ENCODE measurements at places on chromosomes 4 and X. TPM values are rescaled to one million over a fixed set of nuclear protein-coding genes. Genes with fewer than 3 reads are reported as not detected.

The PNMA6A gene
- polyA plus RNA-seq, result 0.15 TPM

GRCh38 chr4:97639961-97640360 lies 503.3 kb downstream of the STPG2 start:
- H3K36me3 ChIP-seq, result no peaks in the 10 kb centered on the region
- H3K4me3 ChIP-seq, result no peak overlapping the region
- no peak overlapping the region for H3K27ac ChIP-seq
- no peak for DNase-seq
- H3K4me1 ChIP-seq, result no peaks in the 10 kb centered on the region

DNA sequence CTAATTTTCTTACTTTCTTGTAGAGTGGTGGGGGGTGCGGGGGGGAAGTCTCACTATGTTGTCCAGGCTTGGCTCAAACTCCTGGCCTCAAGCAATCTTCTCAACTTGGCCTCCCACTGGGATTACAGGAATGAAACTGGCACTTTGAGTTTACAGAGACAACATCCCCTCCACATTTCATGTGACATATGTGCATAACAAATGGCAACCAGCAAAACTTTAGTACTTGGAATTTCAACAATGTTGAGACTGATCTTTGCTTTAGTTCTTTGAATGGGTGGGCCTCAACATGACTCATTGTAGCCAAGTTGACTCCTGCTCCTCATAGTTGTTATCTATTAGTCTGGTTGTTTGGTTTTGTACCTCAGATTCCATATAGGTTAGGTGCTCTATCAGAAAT lies 11.4 kb upstream of the FMR1 start:
- H3K4me3 ChIP-seq, result no peak overlapping the region
- H3K36me3 ChIP-seq, result no peaks in the 10 kb centered on the region
- H3K27ac ChIP-seq, result no peak overlapping the region
- H3K4me1 ChIP-seq, result no peaks in the 10 kb centered on the region

- no peaks in the 10 kb centered on the region for H3K36me3 ChIP-seq
- no peaks in the 10 kb centered on the region for H3K4me1 ChIP-seq
- no peak overlapping the region for H3K4me3 ChIP-seq
- no peak for DNase-seq
Observed at GRCh38 chr4:148845609-148846008, 403.4 kb upstream of the NR3C2 start.

The GLRA3 gene
- not detected for polyA plus RNA-seq

- no peak overlapping the region for H3K4me3 ChIP-seq
- no peak overlapping the region for H3K27ac ChIP-seq
- no peak for DNase-seq
Observed at GRCh38 chr4:35164063-35164462, 1080.3 kb downstream of the ARAP2 start.

DNA sequence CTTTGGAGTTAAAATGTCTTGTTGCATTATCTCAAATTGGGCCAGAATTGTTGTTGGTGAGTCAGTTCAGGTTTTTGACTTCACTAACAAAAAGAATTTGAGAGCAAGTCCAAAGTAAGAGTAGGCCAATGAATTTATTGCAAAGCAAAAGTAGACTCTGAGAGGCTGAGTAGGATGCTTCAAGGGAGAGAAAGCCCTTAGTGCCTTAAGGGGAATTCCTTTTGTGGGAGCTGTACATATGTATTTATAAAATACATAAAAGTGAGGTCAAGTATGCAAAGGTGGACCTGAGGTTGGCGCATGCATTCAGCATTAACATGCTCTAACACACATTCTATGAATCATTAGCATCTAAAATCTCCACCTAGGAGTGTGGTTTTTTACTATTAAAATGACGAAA lies 565.4 kb downstream of the GRXCR1 start:
- no peaks in the 10 kb centered on the region for H3K4me1 ChIP-seq

The EFHC2 gene
- not detected for polyA plus RNA-seq

The TMEM255A gene
- 1.2 TPM for polyA plus RNA-seq

GRCh38 chrX:40323977-40324376 lies 226.2 kb upstream of the BCOR start:
- no peaks in the 10 kb centered on the region for H3K4me1 ChIP-seq
- no peaks in the 10 kb centered on the region for H3K36me3 ChIP-seq
- no peaks in the 10 kb centered on the region for H3K27me3 ChIP-seq
- no peak overlapping the region for H3K4me3 ChIP-seq

DNA sequence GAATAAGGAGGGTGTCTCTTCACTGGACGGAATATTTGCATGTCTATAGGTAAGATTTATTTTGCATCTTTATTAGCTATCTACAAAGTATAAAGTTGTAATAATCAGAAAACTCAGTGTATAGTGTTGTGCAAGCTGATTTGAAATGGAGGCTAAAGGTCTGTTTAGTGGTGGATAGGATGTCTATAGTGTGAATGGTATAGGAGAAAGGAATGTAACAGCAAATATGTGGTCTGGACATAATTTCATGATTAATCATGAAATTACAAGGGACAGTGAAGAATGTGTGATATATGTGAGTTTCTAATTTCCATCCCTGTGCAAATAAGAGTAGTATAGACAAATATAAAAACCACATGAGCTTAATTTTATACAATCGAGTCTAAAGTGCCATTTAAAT lies 79.3 kb upstream of the CAMK2D start:
- peaks cover 16% of the 10 kb centered on the region for H3K4me1 ChIP-seq
- no peak overlapping the region for H3K27ac ChIP-seq
- H3K4me3 ChIP-seq, result no peak overlapping the region
- no peaks in the 10 kb centered on the region for H3K27me3 ChIP-seq
- H3K36me3 ChIP-seq, result no peaks in the 10 kb centered on the region

- no peak overlapping the region for H3K4me3 ChIP-seq
- peaks cover 23% of the 10 kb centered on the region for H3K4me1 ChIP-seq
- H3K36me3 ChIP-seq, result no peaks in the 10 kb centered on the region
Observed at GRCh38 chrX:2176733-2177132, 324.0 kb downstream of the DHRSX start.

- DNase-seq, result no peak
- H3K36me3 ChIP-seq, result no peaks in the 10 kb centered on the region
- H3K27ac ChIP-seq, result no peak overlapping the region
- no peaks in the 10 kb centered on the region for H3K27me3 ChIP-seq
Observed at GRCh38 chr4:1122505-1122904, 9.1 kb upstream of the RNF212 start.

The VMA21 gene
- polyA plus RNA-seq, result 48.5 TPM

- no peak for DNase-seq
- H3K27me3 ChIP-seq, result no peaks in the 10 kb centered on the region
- H3K4me3 ChIP-seq, result no peak overlapping the region
- H3K4me1 ChIP-seq, result no peaks in the 10 kb centered on the region
- H3K27ac ChIP-seq, result no peak overlapping the region
- no peaks in the 10 kb centered on the region for H3K36me3 ChIP-seq
Observed at GRCh38 chr4:104015680-104016079, 295.9 kb upstream of the TACR3 start.

DNA sequence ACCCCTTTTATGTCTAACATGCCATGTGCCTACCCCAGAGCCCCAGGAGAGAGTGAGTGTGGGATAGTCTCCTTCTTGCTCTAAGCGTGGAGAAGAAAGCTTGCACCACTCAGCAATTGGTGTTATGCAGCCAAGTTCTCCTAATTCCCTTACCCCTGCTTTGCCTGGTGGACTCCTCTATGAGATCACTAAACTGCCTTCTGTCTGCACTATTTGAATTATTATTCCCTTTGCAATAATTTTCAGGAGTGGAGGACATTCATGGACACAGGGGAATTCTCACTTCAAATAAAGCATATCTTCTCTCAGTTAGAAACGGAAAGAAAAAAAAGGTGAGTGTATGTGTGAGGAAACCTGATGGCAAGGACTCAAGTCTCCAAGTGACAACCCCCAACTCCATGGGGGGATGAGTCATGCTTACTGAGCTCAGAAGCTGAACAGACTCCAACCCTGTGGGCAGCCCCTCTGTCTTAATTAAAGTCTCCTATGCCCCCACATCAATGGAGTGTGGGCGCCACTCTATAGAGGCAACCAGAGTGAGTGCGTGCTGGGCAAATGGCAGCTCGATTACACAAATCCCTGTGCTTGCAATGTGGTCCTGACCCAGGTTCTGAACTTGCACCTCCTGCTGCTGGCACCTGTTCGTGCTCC lies 381.9 kb downstream of the RAB28 start:
- H3K4me3 ChIP-seq, result no peak overlapping the region
- no peak overlapping the region for H3K27ac ChIP-seq
- H3K36me3 ChIP-seq, result no peaks in the 10 kb centered on the region
- H3K27me3 ChIP-seq, result no peaks in the 10 kb centered on the region

DNA sequence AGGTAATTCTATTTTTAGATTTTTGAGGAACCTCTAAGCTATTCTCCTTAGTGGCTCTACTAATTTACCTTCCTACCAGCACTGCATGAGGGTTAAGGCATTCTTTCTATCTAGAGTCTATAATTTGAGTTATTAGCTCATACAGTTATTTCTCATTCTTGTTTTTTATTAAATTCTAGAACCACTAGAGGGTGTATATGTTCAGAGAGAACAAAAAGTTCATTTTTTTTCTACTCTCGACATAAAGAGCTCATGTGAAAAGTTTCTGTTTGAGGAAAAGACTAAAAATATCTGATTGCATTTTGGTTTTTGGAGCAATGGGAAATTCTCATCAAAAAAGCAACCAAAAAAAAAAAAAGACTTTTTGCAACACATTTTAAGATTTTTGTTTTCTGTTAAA lies 57.0 kb upstream of the LRAT start:
- no peaks in the 10 kb centered on the region for H3K4me1 ChIP-seq
- H3K4me3 ChIP-seq, result no peak overlapping the region
- H3K27ac ChIP-seq, result no peak overlapping the region

- no peak overlapping the region for H3K27ac ChIP-seq
- H3K4me1 ChIP-seq, result peaks cover 6% of the 10 kb centered on the region
- no peaks in the 10 kb centered on the region for H3K27me3 ChIP-seq
- H3K4me3 ChIP-seq, result no peak overlapping the region
Observed at GRCh38 chr4:2243681-2244380, 1.9 kb upstream of the HAUS3 start.

GRCh38 chr4:23476515-23477090 lies 413.2 kb downstream of the PPARGC1A start:
- no peaks in the 10 kb centered on the region for H3K36me3 ChIP-seq
- H3K27me3 ChIP-seq, result no peaks in the 10 kb centered on the region
- H3K4me1 ChIP-seq, result no peaks in the 10 kb centered on the region
- no peak overlapping the region for H3K27ac ChIP-seq
- no peak for DNase-seq

DNA sequence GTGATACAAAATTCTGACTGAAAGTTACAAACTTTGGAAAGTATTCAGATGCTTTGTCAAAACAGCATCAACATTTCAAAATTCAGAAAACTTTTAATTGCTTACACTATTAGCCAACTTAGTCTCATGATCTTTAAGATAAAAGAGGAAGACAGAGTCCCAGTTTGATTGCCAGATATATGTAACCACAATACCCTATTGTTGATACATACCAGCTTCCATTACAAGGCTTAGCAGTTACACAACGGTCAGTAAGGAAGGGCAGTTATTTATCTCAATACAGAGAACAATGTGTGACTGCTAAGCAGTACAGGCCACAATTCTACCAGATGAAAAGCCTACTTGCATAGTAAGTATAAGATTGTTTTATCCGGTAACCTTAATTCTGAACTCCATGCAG lies 138.4 kb downstream of the SPANXN3 start:
- H3K27ac ChIP-seq, result no peak overlapping the region
- H3K27me3 ChIP-seq, result no peaks in the 10 kb centered on the region
- DNase-seq, result no peak
- no peaks in the 10 kb centered on the region for H3K36me3 ChIP-seq
- H3K4me1 ChIP-seq, result no peaks in the 10 kb centered on the region
- H3K4me3 ChIP-seq, result no peak overlapping the region

The AR gene
- 0.09 TPM for polyA plus RNA-seq

DNA sequence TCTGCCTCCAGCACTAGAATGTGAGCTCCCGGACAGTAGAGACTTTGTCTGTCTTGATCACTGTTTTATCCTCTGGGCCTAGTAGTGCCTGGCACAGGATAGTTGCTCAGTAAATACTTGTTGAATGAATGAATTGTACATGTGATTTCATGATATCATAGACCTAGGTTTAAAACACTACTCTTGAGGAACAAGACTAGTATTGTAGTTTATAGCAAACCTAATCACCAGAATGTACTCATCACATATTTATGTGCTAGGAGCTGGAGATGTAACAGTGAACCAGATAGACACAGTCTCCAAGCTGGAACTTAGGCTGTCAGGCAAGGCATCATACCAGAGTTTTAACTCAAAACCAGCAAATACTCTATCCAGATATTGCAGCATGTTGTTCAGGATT lies 23.5 kb downstream of the GAB3 start:
- H3K36me3 ChIP-seq, result no peaks in the 10 kb centered on the region
- H3K4me1 ChIP-seq, result peaks cover 8% of the 10 kb centered on the region
- no peak overlapping the region for H3K4me3 ChIP-seq
- no peak overlapping the region for H3K27ac ChIP-seq
- H3K27me3 ChIP-seq, result no peaks in the 10 kb centered on the region

- no peak overlapping the region for H3K27ac ChIP-seq
- H3K4me3 ChIP-seq, result no peak overlapping the region
- no peak for DNase-seq
- H3K27me3 ChIP-seq, result no peaks in the 10 kb centered on the region
- H3K36me3 ChIP-seq, result no peaks in the 10 kb centered on the region
Observed at GRCh38 chr4:25770847-25771246, 91.9 kb downstream of the SEL1L3 start.

The ZDHHC15 gene
- polyA plus RNA-seq, result 0.05 TPM

The CXCL11 gene
- not detected for polyA plus RNA-seq

The APLN gene
- polyA plus RNA-seq, result not detected

The UBE2D3 gene
- polyA plus RNA-seq, result 525 TPM

DNA sequence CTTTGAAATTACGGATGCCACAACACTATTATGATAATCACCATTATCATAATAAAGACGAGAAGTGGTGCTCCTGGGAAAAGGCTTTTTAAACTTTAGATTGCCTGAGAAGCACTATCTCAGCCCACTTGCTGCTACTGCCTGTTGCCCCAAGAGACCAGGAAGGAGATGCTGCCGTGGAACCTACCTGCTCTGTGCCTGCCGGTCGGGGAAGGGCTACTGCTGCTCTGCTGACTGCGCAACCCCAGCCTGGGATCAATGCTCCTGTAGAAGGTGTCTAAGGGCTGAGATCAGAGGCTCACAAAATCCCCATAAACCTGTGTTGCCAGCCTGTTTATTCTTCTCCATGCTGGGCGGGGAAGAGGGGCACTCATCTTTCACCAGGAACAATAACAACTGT lies 145.3 kb upstream of the VCX3B start:
- no peak overlapping the region for H3K27ac ChIP-seq
- no peak overlapping the region for H3K4me3 ChIP-seq
- H3K27me3 ChIP-seq, result no peaks in the 10 kb centered on the region
- DNase-seq, result no peak
- H3K36me3 ChIP-seq, result no peaks in the 10 kb centered on the region

GRCh38 chr4:140811429-140811828 lies 55.2 kb upstream of the TBC1D9 start:
- H3K27me3 ChIP-seq, result no peaks in the 10 kb centered on the region
- H3K36me3 ChIP-seq, result no peaks in the 10 kb centered on the region

GRCh38 chr4:2688697-2689096 lies 67.4 kb downstream of the TNIP2 start:
- peaks cover 34% of the 10 kb centered on the region for H3K4me1 ChIP-seq
- peaks cover 23% of the 10 kb centered on the region for H3K36me3 ChIP-seq
- no peak for DNase-seq
- no peak overlapping the region for H3K4me3 ChIP-seq
- no peaks in the 10 kb centered on the region for H3K27me3 ChIP-seq

The TCEAL6 gene
- not detected for polyA plus RNA-seq
